ENCODE measurements at places on chromosomes 12 and 14.

DNA sequence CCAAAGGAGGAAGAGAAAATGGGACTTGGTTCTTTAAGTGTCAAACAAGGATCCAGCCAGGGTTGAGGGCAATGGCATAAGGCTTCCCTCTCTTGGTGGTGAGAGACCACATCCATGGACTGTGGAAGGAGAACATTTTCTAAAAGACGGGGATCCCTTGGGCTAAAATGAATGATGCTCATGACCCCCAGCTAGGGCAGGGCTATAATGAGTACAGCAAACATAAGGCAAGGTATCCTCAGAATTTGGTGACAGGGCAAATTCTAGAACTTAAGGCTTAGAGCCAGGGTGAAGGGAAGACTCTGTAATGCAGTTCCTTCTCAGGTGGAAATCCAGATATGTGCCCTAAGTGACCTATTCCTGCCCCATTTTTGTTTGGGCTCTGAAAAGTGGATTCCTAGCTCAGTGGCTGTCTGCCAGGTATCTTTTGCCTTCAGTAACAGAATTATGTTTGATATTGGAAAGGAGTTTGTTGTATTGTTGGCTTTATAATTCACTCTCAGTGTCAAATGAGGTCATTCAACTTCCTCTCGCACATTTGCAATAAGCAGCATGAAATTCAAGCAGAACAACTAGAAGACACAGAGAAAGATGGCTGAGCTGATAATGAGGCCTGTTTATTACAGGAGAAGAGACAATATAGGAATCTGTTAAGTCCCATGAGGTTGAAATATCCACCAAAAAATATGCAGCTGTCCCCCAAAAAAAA, 76.8 kb downstream of the DAD1 start:
- DNase-seq = no peak

DNA sequence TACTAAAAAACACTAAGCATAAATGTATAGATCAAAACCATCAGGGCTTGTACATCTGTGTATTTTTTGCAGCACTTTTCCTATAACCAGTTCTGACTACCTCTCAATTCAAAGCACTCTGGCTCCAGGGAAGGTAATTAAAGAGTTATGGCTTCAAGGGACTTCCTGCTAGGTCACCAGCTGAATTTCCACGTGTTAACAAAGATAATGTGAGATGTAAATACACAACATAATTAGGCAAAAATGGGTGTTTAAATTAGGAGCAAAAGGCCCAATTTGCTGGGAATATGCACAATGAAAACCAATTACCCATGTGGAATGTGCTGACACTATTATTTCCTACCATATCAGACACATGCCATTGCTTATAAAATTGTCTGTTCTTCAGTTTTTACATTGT, 513.4 kb upstream of the FLRT2 start:
- DNase-seq = no peak

DNA sequence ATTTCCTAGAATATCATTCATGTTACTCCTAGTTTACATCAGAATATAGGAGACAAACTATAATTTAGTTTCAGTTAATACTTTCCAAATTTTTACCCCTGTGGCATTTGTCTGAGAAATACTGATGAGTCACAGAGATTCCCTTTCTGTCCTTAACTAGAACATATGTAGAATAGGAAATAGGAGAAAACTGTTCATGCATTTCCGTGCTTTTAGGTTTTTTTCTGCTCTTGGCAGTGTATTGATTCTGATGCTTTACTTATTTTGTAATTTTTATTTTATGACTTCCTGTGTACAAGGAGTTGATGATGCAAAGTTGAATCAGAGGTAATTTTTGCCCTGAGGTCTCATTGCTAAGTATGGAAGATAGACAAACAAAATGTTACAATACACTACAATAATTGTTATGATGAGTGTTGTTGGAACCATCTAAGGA, 23.0 kb downstream of the MNAT1 start:
- no peak for DNase-seq

DNA sequence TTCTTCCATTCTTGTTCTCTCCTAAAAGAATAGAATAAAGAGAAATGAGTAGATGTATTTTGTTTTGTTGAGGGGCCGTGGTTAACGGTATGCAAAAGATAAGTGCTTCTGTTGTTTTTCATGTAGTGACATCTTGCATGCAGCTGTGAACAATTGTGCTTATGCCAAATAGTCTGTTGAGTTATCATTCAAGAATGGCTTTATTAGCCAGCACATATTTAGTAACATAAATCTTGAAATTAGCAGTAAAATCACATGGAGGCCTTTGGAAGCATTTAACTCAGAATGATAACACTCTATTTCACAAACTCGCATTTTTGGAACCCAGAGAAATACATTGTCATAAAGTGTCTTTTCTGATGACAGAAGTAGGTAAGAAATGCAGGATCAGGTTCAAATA, 1772.0 kb upstream of the FLRT2 start:
- DNase-seq = no peak

DNA sequence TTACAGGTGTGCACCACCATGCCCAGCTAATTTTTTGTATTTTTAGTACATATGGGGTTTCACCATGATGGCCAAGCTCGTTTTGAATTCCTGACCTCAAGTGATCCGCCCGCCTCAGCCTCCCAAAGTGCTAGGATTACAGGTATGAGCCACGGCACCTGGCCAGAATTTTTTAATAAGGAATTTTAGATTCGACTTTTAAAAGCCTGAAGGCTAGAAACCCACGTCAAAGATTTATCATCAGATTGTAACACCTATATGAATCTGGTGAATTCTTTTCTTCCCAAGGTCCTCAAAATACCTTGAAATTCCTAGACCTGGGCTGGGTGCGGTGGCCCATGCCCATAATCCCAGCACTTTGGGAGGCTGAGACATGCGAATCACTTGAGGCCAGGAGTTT, 18.7 kb upstream of the MMP19 start:
- no peak for DNase-seq

- no peak for DNase-seq
Measured at GRCh38 chr12:124323771-124324530, 29.1 kb downstream of the RFLNA start.

GRCh38 chr12:13805041-13805440, 176.4 kb downstream of the GRIN2B start:
- no peak for DNase-seq

DNA sequence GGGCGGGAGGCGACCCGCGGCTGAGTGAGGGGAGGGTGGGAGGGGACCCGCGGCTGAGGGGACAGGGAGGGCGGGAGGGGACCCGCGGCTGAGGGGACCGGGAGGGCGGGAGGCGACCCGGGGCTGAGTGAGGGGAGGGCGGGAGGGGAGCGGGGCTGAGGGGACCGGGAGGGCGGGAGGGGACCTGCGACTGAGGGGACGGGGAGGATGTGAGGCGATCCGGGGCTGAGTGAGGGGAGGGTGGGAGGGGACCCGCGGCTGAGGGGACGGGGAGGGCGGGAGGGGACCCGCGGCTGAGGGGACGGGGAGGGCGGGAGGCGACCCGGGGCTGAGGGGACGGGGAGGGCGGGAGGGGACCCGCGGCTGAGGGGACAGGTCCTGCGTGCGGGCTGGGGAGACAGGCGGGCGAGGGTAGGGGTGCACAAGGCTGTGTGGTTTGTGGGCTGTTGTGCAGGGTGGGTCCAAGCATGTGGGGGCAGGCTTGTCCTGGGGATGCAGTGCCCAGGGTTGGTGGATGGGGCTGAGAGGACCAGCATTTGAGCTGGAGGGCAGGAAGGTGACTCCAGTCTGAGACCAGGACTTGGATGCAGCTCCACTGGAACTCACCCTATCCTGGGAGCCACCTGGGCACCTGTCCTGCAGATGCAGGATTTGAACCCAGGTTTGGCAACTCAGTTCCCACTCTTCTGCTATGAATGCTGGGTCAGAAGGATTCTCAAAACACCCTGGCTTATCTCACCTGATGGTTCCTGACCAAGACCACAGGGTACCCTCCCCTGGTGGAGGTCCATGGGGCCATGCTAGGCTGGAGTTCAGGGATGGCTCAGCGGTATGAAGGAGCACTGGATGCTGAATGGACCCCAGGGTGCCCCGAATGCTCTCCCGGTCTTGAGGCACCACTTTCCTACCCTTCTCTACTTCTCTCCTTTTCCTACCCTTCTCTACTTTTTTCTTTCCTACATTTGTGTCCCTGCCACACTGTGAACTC, 9.4 kb downstream of the PLD4 start:
- no peak for DNase-seq

Data from stimulated activated CD4-positive, alpha-beta T cell treated with anti-CD3 and anti-CD28 coated beads, Interleukin-4, amount 100 ng/mL, for 48 hours (primary cell).